ENCODE measurements at places on chromosomes 4 and X.

DNA sequence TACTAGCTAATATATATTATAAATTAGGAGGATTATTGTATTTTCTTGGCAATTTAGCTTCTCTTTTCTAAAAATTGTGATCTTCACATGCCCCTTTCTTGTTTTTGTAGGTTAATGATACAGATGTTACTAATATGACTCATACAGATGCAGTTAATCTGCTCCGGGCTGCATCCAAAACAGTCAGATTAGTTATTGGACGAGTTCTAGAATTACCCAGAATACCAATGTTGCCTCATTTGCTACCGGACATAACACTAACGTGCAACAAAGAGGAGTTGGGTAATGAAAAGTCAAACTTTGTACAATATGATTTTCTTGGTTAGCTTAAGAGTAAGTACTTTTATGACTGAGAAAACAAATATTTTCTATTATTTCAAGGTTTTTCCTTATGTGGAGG lies 74.1 kb downstream of the SLC10A6 start:
- DNase-seq = no peak

DNA sequence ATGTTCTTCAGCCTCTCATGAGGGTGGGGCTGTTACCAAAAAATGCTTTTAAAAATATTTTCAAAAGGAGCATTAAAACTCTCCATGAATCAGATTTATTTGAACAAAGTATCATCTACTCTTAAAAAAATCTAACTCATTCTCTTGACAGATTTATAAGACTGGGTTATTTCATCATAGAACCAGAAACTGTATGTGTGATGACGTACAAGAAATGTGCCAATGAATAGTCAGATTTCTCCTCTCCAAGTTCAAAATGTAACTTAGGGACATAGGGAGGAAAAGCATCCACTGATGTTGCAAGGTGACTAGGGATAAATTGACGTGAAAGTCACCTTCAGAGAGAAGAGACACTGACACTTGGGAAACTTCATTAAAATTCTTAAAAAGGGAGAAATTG lies 89.1 kb upstream of the CLNK start:
- no peak for DNase-seq

- no peak for DNase-seq
These were observed 538.1 kb downstream of the STIM2 start for GRCh38 chr4:27398631-27399310.

- DNase-seq = no peak
These were observed 232.7 kb downstream of the ARHGAP24 start for GRCh38 chr4:85707611-85708010.

- no peak for DNase-seq
These were observed 158.0 kb upstream of the FAT1 start for GRCh38 chr4:186881521-186882220.

GRCh38 chr4:164203476-164203875 lies 550.5 kb upstream of the SMIM31 start:
- DNase-seq = no peak

- no peak for DNase-seq
These were observed 996.3 kb downstream of the FSTL5 start for GRCh38 chr4:161167539-161167938.

Measured in stimulated activated CD8-positive, alpha-beta memory T cell treated with anti-CD3 and anti-CD28 coated beads, Interleukin-12 subunit alpha, Interleukin-12 subunit beta, amount 100 ng/mL, for 1 hour (primary cell).